ENCODE measurements at places on chromosomes 2 and 18.

DNA sequence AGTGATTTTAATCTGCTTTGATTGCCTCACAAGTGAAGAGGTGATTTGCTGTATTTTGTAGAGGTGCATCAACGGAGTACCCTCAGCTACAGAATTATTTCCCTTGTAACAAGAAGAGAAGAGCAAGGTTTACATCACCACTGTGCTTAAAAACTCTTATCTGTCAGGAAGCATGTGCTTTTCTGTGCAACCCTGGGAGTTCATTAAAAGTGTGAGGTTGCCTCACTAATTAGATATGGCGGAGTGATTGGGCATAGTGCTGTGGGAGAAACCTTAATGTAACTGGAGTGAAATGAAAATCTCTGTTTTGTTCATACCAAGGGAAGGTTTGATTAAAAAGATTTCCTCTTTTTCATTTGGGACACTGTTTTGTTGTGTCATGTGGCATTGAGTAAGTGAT is 544.7 kb downstream of the PARD3B start:
- DNase-seq: no peak

DNA sequence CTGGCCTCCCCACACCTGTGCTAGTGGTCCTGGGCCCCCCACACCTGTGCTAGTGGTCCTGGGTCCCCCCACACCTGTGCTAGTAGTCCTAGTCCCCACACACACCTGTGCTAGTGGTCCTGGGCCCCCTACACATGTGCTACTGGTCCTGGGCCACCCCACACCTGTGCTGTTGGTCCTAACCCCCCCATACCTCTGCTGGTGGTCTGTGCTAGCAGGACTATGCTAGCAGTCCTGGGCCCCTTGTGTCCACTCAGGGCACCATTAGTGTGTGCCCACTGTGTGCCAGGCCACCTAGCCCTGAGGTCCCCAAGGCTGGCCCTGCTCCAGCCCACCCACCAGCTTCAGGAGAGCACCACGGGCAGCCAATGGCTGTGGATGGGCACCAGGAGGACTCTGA is 558.2 kb upstream of the SALL3 start:
- DNase-seq: no peak

- no peak for DNase-seq
Observed at GRCh38 chr2:231673348-231673770, 35.0 kb upstream of the PTMA start.

DNA sequence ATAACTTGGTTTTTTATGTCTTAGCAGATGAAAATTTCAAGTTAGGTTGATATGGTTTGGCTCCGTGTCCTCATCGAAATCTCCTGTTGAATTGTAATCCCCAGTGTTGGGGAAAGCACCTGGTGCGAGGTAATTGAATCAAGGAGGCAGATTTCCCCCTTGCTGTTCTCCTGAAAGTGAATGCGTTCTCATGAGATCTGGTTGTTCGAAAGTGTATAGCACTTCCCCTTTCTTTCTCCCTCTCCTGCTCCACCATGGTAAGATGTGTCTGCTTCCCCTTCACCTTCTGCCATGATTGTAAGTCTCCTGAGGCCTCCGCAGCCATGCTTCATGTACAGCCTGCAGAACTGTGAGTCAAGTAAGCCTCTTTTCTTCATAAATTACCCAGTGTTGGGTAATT is 242.1 kb upstream of the TNP1 start:
- DNase-seq: no peak

- DNase-seq: no peak
Observed at GRCh38 chr18:59049721-59050660, 89.7 kb upstream of the SEC11C start.

- DNase-seq: no peak
Observed at GRCh38 chr18:70578480-70578879, 289.6 kb downstream of the SOCS6 start.

GRCh38 chr2:51151490-51152140 is 119.7 kb upstream of the NRXN1 start:
- DNase-seq: no peak

DNA sequence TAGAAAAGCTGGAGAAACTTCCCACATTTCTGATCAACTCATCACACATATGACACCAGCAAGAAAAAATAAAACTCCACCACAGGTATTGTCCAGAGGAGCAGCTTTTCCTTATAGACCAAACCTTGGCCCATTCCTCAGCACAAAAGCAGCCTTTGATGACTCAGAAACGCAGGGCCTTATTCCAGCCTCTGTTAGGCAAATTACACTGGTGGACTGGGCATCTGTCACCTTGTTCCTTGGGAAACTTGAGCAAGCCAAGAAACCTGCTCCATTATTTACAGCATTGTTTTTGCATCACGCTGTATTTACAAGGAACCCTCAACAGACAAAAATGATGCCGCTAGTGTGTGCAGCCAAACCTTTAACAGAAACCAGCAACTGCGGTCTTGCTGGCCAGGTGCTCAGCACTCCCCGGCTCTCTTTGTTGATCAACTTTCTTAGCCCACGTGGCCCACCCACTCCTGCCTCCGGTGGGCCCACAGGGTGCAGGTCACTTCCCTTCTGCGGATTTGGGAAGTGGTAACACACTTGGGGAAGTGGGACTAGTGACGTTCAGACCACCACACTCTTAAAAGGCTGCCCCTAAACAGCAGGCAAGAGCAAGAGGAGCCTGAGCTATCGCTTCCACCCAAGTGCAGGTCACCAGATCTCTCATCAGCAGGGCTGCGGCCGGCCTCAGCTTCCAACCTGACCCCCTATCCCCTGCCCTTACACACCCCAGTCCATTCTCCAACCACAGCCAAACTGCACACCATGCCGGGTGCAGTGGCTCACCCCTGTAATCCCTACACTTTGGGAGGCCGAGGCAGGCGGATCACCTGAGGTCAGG is 1.5 kb downstream of the AP1S3 start:
- DNase-seq: no peak

DNA sequence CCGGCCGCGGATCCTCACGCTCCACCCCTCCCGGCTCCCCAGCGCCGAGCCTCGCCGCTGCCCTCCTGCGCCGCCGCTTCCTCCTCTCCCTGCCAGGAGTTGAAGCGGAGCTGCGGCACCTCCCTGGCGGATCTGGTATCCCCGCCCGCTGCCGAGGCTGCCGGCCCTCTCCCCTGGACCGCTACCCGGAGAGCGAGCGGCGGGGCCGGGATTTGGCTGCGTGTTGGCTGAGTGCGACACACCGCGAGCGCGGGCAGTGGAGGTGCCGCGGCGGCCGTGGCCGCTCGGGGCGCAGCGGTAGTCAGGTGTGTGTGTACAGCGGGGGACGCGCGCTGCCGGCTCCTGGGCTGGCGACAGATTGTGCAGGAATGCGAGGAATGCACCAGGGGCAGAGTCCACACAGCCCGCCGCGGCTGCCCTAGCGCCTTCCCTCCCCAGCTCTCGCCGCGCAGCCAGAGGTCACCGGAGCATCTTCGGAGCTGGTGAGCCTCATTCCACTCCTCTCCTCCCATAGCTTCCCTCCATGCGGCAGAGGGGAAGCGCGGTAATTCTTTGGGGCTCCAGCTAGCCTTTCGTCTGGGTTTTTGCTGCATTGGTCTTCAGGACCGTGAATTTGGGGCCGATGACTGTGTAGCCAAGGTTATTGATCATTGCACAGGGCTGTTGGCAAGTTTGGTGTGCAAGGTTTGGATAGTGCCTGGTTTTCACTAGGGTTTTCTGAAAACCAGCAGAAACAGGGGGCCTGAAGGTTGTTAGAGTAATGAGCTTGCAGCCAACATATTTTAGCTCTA is 1.3 kb downstream of the PKP4 start:
- no peak for DNase-seq

GRCh38 chr2:177352441-177353186 is 40.0 kb upstream of the AGPS start:
- no peak for DNase-seq

GRCh38 chr2:96116424-96116878 is at the start of gene ADRA2B:
TSS of gene ADRA2B (minus strand) at chr2:96116571. CDS start at chr2:96116149, 422 bp downstream.
- DNase-seq: no peak

DNA sequence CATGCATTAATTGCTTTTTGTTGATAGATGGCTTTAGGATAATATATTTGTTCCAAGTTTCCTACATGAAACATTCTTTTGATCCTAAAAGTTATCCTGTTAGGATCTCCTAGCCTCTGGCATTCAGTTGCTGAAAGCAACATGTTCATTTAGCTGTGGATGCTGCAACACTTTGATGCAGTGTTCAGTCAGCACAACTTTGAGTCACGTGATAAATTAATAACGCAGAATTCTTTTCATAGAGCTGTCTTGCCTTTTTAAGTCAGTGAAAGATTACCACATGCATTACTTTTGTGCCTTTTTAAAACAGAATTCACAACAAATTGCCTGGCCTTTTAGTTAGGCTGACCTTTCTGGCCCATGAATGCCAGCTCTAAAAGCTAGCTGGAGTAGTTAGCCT is 1467.9 kb upstream of the ZEB2 start:
- no peak for DNase-seq

Measured in glomerular endothelial cell (primary cell).